Stimulated activated CD4-positive, alpha-beta T cell treated with anti-CD3 and anti-CD28 coated beads, Interleukin-15, amount 100 ng/mL, for 48 hours (primary cell): ENCODE measurements at places on chromosomes 12 and 14.
A peak's percentile ranks its signal among the peaks of the same experiment; 100 is the strongest.

DNA sequence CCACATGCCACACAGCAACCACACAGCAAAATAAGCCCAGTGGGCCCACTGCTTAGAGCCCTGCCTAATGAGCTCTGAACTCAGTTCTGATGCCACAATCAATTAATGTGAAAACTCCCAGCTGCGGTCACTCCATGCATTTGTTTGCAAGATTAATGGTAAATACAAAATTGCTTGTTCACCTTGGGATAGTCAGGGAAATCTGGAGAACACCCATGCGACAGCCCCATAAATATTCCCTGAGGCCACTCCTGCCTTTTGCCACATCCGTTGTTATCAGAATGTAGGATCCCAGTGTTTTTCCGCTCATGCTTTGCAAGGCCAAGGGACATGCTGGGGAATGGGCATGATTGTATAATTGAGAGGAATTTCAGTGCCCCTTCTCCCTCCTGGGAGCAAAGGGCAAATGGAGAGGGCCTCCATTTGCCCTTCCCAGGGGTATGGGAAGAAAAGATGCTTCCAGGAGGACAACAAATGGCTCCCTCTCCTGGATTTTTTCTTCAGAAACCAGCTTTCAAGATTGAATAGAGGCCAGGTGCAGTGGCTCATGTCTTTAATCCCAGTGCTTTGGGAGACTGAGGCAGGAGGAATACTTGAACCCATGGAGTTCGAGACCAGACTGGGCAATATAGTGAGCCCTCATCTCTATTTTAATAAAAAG, 30.8 kb upstream of the CMKLR1 start:
- no peak for DNase-seq

- DNase-seq = no peak
Measured at GRCh38 chr14:60164404-60164711, 840 bp downstream of the DHRS7 start.

DNA sequence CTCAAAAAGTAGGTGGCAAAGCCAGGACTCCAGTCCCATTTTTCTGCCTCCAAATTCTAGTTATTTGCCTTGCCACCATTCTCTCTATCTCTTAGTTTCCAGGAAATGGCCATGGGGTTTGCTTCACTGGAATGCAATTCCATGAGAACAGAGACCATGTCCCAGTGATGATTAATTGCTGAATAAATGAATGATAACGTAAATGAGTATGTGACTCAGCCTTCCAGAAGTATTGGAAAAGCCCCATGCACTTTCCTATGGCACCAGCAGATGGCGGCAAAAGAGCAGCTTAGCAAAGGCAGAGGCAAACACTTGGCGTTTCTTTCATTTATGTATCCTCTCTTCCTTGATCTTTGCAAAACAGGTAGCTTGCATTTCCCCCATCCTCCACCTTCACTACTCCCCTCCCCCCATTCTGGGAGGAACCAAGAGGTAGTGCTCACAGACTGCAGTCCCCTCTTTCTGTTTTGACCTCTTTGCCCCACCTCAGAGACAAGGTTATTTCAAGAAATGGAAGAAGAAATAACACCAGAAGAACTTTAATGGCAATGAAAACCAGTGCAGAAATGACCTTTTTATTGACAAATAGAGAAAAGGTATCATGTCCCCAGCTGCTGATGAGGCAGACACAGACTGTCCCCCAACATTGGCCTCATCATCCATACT, 21.3 kb downstream of the TBX3 start:
- DNase-seq = peak; percentile 53

- DNase-seq = no peak
Measured at GRCh38 chr12:30862486-30862885, 64.1 kb upstream of the TSPAN11 start.

- no peak for DNase-seq
Measured at GRCh38 chr12:128829861-128830504, 6.2 kb upstream of the SLC15A4 start.

DNA sequence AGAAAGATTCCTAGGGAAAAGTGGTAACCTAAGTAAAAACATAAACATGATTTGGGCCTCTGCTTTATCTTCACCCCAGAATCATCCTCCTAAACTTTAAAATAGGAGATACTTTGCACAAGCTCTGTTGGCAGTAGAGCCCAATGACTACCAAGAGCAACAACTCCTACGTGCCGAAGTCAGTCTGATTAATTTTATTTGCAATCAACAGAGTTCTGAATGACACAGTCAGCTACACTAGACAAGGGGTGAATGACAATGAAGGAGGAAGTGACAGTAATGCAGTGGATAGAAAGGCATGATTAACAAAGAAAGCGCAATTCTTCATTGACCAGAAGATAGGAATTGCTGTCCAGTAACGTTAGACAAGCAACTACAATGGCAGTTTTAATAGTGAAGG, 957.9 kb upstream of the USP15 start:
- no peak for DNase-seq

- DNase-seq = no peak
Measured at GRCh38 chr14:96091941-96092411, 52.8 kb downstream of the C14orf132 start.

DNA sequence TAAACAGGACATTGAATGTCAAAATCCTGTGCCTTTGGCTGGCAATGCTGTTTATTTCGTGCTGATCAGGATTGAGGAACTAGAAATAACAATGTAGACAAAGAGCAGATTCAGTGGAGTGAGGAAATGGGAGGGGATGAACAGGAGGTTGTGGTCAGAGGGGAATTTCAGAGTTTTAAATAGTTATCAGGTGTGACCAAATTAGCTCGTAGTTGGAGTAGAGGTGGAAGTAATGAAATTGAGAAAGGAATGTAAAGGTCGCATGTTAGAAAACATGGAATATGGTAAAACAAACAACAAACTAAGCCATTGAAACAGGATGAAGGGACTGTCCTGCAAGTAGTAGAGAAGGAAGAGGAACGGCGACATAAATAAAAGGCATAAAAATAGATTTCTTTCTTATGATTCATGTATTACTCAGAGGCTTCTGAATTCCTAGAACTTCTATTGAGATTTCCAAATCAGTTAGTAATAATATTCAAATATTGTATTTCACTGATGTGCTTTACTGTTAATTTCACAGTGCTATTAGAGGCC, 9.5 kb upstream of the SAV1 start:
- DNase-seq = no peak

- no peak for DNase-seq
Measured at GRCh38 chr12:130933269-130933995, 20.3 kb upstream of the ADGRD1 start.

- DNase-seq = no peak
Measured at GRCh38 chr14:103867020-103867419, 19.6 kb upstream of the PPP1R13B start.
